ENCODE measurements at places on chromosomes 2 and 18. TPM values are rescaled to one million over a fixed set of nuclear protein-coding genes. Genes with fewer than 3 reads are reported as not detected.
A peak's percentile ranks its signal among the peaks of the same experiment; 100 is the strongest.

Gene BOK
- 1.6 TPM for polyA plus RNA-seq

DNA sequence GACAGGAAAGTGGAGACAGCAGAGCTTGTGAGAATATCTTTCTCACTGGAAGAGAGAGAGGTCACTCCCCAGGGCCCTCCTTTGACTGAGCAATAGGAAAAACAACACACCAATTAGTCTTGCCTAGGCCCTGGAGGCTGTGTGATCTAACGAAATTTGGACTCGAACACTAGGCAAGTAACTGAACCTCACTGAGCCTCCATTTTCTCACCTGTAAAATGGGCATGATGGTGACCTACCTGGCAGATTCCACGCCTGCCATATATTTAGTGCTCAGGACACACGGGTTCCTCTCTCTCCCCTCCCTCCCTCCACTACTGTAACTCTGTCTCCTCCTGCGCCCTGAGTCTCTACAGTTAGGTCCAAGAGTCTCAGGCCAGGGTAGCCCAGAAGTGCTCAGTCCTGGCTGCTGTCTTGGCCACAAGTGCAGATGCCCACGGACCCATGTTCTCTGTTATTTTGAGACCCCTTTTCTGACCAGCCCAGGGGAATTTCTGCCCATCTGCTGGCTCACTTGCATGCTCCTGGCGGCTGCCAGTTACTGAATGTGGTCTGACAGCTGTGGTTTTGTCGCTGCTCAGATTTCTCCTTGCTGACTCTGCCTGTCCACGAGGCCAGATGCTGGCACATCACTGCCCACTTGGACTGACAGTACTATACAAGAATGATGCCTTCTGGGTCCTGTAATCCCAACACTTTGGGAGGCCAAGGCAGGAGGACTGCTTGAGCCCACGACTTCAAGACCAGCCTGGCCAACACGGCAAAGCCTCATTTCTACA is 9.6 kb upstream of the GIGYF2 start:
- H3K27me3 ChIP-seq, result no peaks in the 10 kb centered on the region
- H3K4me1 ChIP-seq, result peaks cover 6% of the 10 kb centered on the region
- no peak for DNase-seq
- no peak overlapping the region for H3K4me3 ChIP-seq

Gene PRSS56
- not detected for polyA plus RNA-seq

GRCh38 chr2:164562666-164563065 is 58.6 kb downstream of the GRB14 start:
- DNase-seq, result no peak
- no peak overlapping the region for H3K27ac ChIP-seq
- no peaks in the 10 kb centered on the region for H3K36me3 ChIP-seq
- H3K4me1 ChIP-seq, result peaks cover 12% of the 10 kb centered on the region
- H3K27me3 ChIP-seq, result no peaks in the 10 kb centered on the region

DNA sequence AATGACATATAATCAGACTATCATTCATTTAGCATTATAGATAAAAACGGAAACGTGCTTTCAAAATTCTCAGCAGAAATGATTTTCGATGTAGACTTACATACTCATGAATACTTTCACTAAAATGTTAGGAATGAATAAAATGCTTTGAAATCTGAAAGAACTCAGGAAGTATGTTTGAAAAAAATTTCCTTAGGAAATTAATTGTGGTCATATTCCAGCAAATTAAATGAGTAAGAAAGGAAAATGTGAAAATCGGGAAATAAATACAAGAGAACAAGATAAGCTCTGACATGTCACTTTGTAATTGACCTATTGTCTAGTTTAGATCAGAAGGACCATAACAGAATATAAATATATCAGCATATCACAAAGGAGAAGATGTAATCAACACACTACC is 981.0 kb upstream of the CDH2 start:
- H3K4me1 ChIP-seq, result no peaks in the 10 kb centered on the region
- H3K36me3 ChIP-seq, result no peaks in the 10 kb centered on the region
- no peak overlapping the region for H3K4me3 ChIP-seq

Gene PPM1G
- 72.6 TPM for polyA plus RNA-seq

DNA sequence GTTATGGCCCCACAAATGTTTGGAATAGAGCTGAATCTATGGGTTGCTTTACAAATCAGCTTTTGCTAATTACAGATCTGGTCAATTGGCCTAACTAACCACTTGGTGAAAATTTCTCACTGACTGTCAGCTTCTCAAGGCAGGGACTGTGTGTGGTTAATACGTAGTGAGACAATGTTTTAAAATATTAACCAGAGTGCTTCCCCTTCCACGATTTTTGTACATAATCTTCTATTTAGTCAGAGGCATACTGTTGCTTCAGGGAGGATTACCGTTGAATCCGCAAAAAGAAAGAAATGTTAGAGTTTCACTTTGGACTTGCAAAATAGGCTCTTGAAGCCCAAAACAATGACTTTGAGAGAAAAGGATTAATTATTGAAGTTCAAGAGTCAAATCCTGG is 14.9 kb upstream of the KCNS3 start:
- H3K4me1 ChIP-seq, result no peaks in the 10 kb centered on the region
- H3K27me3 ChIP-seq, result peaks cover 4% of the 10 kb centered on the region

GRCh38 chr18:58569490-58569911 is 59.4 kb downstream of the ALPK2 start:
- no peaks in the 10 kb centered on the region for H3K27me3 ChIP-seq
- H3K36me3 ChIP-seq, result no peaks in the 10 kb centered on the region
- peak overlapping the region; percentile 70 for H3K27ac ChIP-seq
- no peak overlapping the region for H3K4me3 ChIP-seq
- H3K4me1 ChIP-seq, result peaks cover 26% of the 10 kb centered on the region
- DNase-seq, result no peak

DNA sequence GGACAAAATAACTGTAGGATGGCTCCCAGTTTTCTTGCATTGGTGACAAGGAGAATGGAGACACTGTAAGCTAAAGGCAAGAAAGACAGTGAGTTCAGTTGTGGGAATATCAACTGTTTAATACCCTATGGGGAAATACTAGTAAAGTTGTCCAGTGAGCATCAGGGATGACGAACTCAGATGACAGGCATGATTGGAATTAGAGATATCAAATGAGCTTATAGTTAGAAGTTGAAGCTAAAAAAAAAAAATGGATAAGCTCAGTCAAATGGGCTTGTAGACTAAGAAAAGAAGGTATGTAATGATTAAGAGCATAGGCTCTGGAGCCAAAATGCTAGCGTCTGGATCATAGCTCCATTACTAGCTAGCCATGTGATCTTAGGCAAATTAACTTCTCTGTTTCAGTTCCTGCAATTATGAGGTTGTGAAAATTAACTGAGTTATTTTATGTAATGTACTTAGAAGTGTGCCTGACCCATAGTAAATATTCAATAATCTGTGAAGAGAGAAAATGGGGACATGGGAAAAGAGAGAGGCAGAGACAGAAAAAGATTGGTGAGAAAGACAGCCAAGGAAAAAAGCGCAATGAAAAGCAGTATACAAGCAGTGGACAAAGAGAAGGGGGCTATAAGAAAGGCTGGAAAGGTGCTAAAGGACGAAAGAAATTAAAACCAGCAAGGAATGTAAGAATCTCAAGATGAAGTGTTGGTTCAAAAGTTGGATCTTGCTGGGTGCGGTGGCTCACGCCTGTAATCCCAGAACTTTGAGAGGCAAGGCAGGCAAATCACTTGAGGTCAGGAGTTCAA is 95.7 kb upstream of the SLC39A10 start:
- H3K4me3 ChIP-seq, result no peak overlapping the region
- DNase-seq, result no peak
- H3K4me1 ChIP-seq, result no peaks in the 10 kb centered on the region
- no peaks in the 10 kb centered on the region for H3K27me3 ChIP-seq
- no peak overlapping the region for H3K27ac ChIP-seq

Gene FMNL2
- polyA plus RNA-seq, result 16.0 TPM

Gene SERPINB13
- polyA plus RNA-seq, result not detected

Gene SP110
- 11.3 TPM for polyA plus RNA-seq

GRCh38 chr18:59509481-59510442 is 150.7 kb upstream of the LMAN1 start:
- no peak overlapping the region for H3K27ac ChIP-seq
- H3K36me3 ChIP-seq, result no peaks in the 10 kb centered on the region
- no peak overlapping the region for H3K4me3 ChIP-seq
- H3K27me3 ChIP-seq, result no peaks in the 10 kb centered on the region

GRCh38 chr2:86285571-86285970 is 51.9 kb downstream of the REEP1 start:
- peaks cover 37% of the 10 kb centered on the region for H3K4me1 ChIP-seq
- no peaks in the 10 kb centered on the region for H3K36me3 ChIP-seq
- no peak overlapping the region for H3K4me3 ChIP-seq
- no peak for DNase-seq
- H3K27ac ChIP-seq, result no peak overlapping the region

Gene USP37
- 1.8 TPM for polyA plus RNA-seq

GRCh38 chr2:144827404-144827803 is 307.5 kb upstream of the ZEB2 start:
- H3K4me1 ChIP-seq, result no peaks in the 10 kb centered on the region
- H3K27me3 ChIP-seq, result no peaks in the 10 kb centered on the region
- no peaks in the 10 kb centered on the region for H3K36me3 ChIP-seq
- no peak overlapping the region for H3K27ac ChIP-seq
- DNase-seq, result no peak

DNA sequence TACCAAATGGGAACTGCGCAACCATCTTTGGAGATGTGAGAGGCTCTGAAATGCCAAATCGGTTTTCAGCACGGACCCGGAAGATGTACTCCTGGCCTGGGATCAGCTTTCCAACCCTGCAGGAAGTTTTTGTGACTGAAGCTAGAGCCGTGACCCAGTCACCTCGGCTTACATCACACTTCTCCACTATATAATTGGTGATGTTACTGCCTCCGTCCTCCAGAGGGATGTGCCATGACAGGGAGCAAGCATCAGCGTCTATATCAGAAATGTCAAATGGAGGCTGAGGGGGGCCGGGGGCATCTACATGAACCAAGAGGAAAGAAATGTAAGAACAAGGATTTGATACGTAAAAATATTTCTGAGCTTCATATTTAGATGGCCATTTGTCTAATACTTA is 104.4 kb downstream of the PLEKHA3 start:
- no peak overlapping the region for H3K27ac ChIP-seq
- no peaks in the 10 kb centered on the region for H3K4me1 ChIP-seq
- H3K36me3 ChIP-seq, result peaks cover 100% of the 10 kb centered on the region

Gene GALR1
- 0.01 TPM for polyA plus RNA-seq

DNA sequence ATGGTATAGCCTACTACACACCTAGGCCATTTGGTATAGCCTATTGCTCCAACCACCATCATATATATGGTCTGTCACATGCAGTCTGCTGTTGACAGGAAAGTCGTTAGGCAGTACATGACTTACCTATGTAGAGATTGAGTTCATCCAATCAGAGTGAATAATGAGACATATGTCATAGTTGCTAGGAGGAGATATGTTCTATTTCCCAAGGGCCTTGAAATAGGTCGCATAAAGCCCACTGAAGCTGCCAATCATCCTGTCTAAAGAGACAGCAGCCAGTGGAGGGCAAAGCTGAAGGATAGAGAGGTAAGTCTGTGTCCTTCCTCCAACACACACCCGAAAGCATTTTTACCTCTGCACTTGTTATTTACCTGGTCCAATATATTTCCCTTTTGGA is 263.4 kb downstream of the PTPRM start:
- no peak overlapping the region for H3K4me3 ChIP-seq
- DNase-seq, result no peak
- no peak overlapping the region for H3K27ac ChIP-seq
- H3K4me1 ChIP-seq, result peaks cover under 1% of the 10 kb centered on the region

DNA sequence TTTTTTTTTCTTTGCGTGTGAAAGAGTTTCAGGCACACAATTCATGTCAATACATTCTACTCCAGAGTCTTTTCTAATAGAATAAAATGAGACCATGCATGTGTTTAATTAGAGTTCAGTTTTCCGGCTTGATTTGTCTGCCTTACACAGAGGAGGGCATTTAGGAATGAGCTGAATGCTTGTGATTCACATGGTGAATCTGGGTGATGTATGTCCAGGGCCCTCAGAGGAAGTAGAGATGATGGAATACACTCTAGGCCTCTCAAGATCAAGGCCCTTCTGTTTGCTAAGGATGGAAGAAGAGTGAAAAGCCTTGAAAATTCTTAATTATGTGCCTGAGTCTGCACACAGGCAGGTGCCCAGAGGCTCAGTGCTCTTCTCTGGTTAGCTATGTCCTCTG is 71.0 kb upstream of the CYRIA start:
- H3K27ac ChIP-seq, result no peak overlapping the region
- no peaks in the 10 kb centered on the region for H3K4me1 ChIP-seq
- no peaks in the 10 kb centered on the region for H3K36me3 ChIP-seq
- H3K27me3 ChIP-seq, result no peaks in the 10 kb centered on the region

Gene ERICH2
- 0.66 TPM for polyA plus RNA-seq

Gene CNDP1
- polyA plus RNA-seq, result 0.12 TPM

DNA sequence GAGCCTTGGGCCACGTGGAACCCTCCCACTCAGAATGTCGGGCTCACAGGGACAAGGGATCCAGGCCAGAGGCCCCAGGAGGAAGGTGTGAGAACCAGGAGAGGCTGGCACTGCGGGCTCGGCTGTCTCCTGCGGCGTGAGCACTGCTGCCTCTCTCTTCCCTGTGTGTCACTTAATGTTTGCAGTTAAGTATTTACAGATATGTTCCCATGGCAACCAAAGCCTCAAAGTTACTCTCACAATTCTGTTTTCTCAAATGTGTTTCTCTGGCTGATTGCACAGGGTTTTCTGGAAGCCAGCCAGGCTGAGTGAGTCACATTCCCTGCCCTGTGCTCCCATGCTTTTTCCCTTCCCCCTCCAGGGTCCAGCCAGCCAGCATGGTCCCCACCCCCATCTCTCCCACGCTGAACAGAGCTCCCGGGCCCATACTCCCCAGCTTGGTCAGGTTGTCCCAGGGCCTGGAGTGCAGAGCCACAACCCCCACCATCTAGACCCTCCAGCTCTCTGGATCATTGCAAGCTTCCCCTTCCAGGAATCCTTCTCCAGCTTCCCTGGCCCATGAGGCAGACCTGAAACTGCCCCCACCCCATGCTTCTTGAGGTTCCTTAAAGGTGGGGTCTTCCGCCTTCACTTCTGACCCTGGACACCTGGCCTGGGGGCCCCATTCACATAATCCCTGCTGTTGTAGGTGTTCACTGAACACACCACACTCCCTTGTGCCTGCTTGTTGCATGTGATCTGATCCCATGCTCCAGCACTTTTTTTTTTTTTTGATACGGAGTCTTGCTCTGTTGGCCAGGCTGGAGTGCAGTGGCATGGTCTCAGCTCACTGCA is 265.9 kb downstream of the CELF4 start:
- H3K27ac ChIP-seq, result no peak overlapping the region
- H3K4me1 ChIP-seq, result peaks cover 11% of the 10 kb centered on the region
- H3K36me3 ChIP-seq, result no peaks in the 10 kb centered on the region

Gene MALT1
- 11.3 TPM for polyA plus RNA-seq

All from heart right ventricle (tissue), 16 donors.